ENCODE measurements at places on chromosomes 5 and 9.

GRCh38 chr5:178642351-178642909 is 15.6 kb upstream of the CLK4 start:
- no peak for DNase-seq

DNA sequence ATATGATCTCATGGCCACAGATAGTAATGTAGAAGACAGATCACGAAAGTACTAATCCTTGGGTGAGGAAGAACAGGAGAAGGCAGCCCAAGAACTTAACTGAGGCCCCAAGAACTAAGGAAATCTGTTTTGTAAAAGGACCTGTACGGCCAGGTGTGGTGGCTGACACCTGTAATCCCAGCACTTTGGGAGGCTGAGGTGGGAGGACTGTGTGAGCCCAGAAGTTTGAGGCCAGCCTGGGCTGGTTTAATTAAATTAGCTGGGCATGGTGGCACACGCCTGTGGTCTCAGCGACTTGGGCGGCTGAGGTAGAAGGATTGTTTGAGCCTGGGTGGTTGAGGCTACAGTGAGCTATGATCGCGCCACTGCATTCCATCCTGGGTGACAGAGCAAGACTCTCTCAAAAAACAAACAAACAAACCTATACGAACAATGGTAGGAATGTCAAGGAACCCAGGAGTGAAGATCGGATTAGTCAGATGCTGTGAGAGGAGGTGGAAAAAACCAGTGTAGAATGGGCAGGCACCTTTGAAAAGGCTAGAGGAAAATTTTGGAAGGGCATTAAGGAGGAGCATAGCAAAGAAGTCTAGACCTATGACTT is 283.8 kb upstream of the DMRT1 start:
- DNase-seq, result no peak

GRCh38 chr9:111857555-111858211 is 38.9 kb upstream of the UGCG start:
- DNase-seq, result no peak

- no peak for DNase-seq
Measured at GRCh38 chr5:14667770-14668169, 3.3 kb downstream of the OTULIN start.

- DNase-seq, result no peak
Measured at GRCh38 chr9:37534901-37535300, 41.3 kb downstream of the FBXO10 start.

DNA sequence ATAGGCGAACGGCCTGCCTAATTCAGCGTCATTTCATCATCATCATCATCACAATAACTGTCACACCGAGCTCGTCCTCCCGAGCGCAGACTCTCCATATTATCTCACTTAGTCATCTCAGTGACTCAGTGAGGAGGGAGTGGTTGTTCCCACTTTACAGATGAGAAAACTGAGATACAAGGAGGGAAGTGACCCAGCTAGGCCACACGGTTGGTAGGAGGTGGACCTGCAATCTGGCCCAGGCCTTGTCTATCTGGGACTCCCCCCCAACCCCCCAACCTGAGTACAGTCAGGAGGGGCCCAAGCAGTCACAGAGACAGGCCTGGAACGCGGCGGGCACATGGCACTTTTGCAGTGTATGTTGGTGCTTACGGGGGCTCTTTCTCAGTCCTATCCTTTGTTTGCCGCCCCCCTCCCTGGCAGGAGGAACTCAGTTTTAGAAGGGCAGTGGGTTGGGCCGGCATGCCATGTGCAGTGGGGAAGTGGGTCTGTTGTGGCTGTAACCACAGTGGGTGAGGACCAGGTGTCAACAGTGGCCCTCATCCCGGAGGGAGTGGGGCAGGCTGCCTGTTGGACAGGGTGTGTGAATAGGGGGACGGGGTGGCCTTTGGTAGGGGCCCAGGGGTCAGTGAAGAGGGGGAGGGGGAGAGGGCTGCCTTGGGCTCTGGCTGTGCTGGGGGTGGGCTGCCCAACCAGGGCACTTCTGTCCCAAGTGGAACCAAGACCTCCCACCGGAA is 1.7 kb upstream of the RXRA start:
- no peak for DNase-seq

DNA sequence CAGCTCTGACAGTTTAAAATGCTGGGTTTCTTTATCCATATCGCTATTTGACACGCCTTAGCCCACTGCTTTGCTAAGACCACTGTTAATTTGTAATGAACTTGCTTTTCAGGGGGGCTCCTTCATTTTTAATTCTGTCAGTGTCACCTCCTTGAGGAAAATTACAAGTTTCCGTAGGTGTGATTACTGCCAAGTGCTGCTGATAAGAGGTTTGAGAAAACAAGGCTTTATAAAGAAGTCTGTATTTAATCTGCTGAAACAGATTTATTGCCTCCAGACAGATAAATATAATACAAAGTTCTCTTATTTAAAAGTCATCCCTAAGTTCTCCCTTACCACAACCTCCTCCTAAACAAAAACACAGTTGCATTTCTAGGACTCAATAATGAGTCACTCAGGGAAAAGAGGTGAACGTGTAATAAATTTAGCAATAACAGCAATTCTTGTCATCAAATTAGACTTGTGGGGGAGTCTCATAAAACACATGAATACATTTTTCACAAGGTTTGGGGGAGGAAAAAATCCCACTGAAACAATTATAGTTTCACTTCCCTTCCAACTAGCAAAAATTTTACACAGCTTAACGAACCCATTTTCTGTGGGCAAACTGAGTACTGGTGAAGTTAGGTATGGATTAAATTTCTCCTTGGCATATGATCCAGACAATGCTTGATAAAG is 72.8 kb downstream of the MAPKAP1 start:
- no peak for DNase-seq

GRCh38 chr5:60339691-60340201 is 360.2 kb downstream of the DEPDC1B start:
- no peak for DNase-seq

DNA sequence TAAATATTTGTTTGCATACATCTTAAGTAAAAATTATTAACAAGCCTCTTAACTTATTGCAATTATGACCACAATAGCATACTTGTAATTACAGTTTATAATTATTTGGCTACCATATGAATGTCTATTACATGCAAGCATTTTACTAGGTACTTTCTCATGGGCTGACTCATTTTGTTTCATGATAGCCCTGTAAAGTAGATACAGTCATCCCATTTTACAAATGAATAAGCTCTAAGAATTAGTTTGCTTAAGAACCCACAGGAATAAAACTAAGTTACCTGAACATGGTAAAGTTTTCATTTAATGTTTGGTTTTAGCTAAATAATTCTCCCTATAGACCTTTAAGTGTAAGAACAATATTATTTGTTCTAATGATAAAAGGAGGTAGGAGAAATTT is 126.6 kb upstream of the IZUMO3 start:
- DNase-seq, result no peak

GRCh38 chr5:139637438-139638089 is 10.6 kb upstream of the CXXC5 start:
- DNase-seq, result no peak

DNA sequence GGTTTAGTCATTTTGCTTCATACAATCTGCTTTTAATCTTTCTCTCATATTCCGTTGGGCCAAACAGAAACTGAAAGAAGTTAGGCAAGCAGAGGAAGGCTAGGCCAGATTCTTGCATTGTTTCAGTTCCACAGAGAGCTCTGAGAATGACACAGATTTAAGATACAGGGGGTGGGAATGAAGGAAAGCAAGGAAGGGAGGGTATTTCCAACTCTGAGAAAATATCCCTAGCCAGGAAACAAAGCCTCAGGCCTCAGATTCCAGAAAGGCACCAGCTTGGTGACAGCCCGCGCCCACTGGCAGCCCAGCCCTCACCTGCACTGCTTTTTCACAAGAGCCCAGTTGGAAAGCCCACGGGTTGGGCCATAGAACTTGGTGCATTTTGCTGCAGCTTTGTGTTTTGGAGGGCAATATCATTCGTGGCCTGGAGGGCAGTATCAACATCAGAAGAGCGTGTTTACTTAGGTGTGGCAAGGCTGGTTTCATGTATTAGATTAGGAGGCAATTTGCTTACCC is 63.5 kb downstream of the ENC1 start:
- DNase-seq, result no peak

GRCh38 chr9:106441283-106441682 is 421.7 kb upstream of the ZNF462 start:
- DNase-seq, result no peak

GRCh38 chr5:89110916-89111646 is 228.1 kb upstream of the MEF2C start:
- no peak for DNase-seq
